ENCODE measurements at places on chromosomes 13 and 19.

GRCh38 chr19:5711713-5712161 is 8.2 kb downstream of the LONP1 start:
- no peak for DNase-seq

DNA sequence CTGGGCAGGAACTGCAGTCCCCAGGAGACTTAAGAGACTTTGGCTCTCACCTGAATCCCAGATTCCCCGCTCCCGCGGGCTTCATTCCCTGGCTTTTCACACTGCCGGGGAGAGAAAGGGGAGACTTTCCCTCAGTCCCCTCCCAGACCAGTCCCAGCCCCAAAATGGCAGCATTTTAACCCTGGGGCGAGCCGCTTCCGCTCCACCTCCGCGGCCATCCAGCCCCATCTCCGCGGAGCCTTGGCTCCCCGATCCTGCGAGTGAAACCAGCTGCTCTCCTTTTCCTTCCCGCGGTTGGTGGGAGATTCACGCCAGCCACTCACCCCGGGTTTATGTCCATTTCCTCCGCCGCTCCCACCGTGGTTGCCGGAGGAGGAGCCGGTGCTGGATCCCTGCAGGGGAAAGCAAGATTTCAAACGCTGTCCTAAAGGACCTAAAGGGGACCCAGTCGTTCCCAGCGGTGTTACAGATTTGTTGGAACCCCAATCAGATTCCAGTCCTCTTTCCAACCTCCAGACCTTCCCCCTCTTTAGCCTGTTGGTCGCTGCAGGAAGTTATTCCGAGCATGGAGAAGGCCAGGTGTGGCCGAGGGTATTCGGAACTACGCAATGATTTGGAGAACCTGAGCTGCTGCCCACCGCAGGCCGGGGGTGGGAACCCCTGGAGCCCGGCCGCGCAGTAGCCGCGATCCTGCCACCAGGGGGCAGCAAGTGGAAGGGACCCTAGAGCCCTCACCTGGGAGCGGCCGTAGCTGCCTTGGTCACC is 3.4 kb downstream of the DMKN start:
- no peak for DNase-seq

- DNase-seq: no peak
Measured at GRCh38 chr13:53020764-53021335, 7.8 kb upstream of the OLFM4 start.

DNA sequence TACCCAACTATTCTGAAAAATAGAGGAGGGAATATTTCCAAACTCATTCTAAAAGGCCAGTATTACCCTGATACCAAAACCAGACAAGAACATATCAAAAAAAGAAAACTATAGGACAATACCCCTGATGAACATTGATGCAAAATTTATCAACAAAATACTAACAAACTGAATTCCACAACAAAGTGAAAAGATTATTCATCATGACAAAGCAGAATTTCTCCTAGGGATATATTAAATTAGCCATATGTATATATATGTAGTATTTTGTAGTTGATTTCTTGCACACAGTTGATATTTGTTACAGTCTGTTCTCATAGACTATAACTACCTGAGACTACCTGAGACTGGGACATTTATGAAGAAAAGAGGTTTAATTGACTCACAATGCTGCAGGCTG is 495.0 kb upstream of the SPRY2 start:
- no peak for DNase-seq

GRCh38 chr19:52786078-52786463 is 520 bp downstream of the ZNF600 start:
- DNase-seq: no peak

DNA sequence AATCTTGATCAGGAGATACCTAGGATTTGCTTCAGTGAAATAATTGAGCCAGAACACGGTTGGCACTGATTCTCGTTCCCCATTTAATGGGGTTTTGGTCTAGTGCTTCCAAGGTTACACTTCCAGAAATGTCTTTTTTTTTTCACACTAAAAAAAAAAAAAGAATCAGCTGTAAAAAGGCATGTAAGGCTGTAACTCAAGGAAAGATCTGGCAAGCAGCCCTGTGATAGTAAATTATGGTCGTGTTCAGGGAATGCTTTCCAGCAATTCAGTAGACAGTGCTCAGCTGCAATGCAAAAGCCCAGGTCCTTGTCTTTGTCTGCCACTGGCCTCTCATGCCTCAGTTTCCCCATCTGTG is 27.2 kb upstream of the NDUFS7 start:
- no peak for DNase-seq

DNA sequence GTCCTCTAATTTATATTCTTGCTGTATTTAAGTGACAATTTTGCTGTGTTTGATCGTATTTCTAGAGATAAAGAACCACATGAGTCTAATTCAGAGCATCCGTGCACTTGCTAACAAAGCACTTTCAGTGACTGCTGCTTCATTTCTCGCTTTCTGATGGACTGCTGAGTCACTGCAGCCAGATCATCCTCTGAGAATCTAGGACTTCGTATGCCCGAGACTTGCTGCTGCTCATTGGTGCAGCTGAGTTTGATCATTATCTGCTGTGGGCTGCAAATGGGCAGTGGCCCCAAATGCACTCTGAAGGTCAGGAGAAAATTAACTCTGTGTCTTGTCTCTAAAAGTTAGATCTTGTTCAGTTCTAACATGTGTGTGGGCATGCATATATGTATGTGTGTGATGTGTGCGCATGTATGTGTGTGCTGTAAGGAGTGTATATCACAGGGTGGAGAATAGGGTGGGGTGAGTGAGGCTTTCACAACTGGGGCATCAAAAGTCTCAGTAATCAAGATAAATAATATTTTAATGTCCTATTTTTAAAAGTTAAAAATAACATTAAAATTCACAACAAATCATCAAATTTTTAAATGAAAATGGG is 342.6 kb downstream of the MTUS2 start:
- no peak for DNase-seq

DNA sequence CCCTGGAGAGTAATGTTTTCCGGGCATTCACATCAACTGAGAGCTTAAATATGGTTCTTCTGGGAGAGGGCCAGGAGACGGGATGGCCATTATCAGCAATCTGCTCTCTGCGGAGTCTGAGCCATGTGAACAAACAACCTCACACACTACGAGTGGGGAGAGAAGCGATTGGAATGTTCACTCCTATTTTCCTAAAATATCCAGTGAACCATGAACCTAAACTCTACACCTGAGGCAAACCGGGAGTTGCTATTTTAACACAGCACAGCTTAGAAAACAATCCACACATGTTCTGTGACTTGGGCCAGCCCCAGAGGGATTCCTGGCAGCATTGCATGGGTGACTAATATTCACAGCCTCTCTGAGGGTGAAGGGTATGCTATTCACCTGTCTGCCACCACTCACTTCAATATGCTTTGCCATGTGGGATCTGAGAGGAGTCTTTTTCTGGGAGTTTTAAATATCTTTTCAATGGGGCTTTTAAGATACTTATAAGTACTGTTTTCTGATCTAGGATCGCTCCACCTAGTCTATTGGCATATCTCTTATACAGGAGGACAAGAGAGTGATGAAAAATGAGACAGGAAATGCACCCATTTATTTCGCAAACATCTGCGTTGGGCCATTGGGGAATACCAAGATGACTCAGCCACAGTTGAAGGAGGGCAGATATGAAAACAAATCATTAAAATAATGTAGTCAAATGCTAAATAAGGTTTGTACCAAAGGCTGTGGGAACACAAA is 72.6 kb upstream of the SERP2 start:
- DNase-seq: peak; percentile 81

- no peak for DNase-seq
Measured at GRCh38 chr13:28325022-28325421, 169.9 kb downstream of the FLT1 start.

GRCh38 chr19:531753-532560 is at the start of gene CDC34:
CDC34 (plus strand) TSS chr19:531760; CDS start chr19:531932, 172 bp downstream.
- DNase-seq: no peak

DNA sequence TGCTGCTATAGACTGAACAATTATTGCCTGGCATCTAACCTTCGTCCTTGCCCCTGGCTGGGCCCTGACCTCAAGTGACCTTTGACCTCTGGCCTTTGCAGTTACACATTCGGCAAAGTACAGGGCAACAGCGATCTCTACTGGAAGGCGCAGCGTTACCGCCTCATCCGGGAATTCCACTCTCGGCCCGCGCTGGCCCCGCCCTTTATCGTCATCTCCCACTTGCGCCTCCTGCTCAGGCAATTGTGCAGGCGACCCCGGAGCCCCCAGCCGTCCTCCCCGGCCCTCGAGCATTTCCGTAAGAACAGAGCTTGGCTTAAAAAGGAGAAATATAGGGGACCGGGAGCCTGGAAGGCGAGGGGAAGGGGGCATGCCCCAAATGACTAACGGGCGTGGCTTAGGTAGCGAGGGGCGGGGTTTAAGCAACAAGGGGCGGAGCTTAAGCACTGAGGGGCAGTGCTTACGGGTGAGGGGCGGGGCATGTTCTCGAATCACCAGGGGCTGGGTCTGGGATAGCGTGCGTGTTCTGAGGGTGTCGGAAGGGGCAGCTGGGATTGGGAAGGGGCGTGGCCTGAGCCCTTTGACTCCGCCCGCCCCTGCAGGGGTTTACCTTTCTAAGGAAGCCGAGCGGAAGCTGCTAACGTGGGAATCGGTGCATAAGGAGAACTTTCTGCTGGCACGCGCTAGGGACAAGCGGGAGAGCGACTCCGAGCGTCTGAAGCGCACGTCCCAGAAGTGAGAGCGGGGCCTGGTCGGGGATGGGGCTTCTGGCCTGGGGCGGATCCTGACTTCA is 52.7 kb downstream of the TRPM4 start:
- no peak for DNase-seq

DNA sequence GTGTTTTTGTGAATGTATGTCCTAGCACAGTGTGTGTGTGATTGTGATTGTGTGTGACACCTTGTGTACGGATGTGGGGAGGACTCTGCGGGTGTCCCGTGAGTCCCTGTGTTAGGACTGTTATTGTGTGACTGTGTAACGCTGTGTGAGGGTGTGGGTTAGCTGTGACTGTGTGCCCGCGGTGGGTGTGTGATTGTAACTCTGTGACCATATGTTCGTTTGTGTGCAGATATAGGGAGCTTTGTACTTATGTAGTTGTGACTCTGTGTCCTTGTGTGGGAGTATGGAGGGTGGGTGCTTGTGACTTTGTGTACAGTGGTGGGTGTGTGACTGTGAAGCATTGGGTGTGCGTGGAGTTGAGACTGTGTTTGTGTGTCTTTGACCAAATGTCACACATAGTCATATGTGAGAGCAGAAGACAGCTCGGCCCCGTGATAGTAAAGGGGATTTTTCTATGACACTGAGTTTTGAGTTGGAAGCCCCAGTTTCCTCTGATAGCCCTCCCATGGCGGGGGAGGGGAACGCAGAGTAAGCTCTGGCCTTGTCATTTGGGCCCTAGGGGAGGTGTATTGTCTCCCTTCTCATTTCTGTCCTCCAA is 949 bp upstream of the ZNF260 start:
- DNase-seq: no peak

- DNase-seq: no peak
Measured at GRCh38 chr13:84870190-84870589, 929.0 kb downstream of the SLITRK6 start.

DNA sequence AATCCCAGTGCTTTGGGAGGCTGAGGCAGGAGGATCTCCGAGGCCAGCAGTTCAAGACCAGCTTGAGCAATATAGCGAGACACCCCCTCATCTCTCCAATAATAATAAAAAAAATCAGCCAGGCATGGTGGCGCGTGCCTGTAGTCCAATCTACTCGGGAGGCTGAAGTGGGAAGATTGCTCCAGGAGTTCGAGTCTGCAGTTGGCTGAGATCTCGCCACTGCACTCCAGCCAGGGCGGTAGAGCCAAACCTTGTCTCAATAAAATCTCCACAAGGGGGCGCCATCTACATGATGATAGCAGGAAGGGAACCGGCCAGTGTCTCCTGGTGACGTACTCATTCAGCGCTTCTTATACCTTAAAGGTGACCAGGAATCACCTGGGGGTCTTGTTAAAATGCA is 13.6 kb upstream of the C5AR1 start:
- peak; percentile 42 for DNase-seq

DNA sequence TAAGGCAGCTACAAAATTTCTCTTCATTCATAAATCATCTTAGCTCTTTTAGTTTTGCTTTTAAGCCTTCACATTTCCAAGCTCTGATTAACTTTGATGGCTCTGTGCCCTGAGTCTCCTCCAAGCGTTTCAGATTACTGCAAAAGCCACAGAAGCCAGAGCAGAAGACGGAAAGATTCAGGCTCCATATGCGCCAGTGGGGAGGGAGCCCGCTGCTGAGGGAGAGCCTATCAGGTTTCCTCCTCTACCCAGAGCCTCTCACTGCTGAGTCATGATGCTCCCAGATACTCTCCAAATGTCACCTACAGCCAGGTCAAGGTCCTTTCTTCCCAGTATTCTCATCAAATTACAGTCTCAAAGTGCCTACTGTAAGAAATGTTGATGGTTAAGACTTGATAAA is 193.6 kb downstream of the RAP2A start:
- DNase-seq: no peak

- no peak for DNase-seq
Measured at GRCh38 chr19:58274771-58275201, 4.0 kb upstream of the ZNF8 start.

DNA sequence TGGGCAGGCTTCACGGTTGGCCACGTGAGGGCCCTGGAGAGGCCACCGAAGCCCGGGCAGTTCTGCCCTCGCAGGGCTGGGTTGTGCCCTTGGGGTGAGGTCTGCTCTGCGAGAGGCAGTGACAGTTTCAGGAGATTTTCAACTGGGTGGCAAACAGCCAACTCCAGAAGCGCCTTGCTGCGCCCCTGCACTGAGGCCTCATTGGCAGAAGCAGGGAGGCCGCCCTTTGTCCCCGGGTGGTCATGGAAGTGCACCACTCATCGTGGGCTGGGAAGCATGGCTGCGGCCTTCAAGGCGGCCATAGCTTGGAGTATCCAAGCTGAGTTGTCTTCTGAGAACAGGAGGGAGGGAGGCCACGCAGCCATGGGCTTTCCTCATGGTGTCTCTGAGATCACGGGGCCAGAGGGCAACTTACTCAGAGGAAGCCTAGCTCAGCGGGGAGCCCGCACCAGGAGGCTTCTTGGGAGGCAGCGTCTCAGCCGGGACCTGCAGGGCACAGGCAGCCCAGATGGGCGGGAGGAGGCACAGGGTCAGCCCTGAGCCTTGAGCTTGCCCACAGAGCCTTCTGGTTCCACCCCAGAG is 14.8 kb downstream of the PLEKHJ1 start:
- no peak for DNase-seq

DNA sequence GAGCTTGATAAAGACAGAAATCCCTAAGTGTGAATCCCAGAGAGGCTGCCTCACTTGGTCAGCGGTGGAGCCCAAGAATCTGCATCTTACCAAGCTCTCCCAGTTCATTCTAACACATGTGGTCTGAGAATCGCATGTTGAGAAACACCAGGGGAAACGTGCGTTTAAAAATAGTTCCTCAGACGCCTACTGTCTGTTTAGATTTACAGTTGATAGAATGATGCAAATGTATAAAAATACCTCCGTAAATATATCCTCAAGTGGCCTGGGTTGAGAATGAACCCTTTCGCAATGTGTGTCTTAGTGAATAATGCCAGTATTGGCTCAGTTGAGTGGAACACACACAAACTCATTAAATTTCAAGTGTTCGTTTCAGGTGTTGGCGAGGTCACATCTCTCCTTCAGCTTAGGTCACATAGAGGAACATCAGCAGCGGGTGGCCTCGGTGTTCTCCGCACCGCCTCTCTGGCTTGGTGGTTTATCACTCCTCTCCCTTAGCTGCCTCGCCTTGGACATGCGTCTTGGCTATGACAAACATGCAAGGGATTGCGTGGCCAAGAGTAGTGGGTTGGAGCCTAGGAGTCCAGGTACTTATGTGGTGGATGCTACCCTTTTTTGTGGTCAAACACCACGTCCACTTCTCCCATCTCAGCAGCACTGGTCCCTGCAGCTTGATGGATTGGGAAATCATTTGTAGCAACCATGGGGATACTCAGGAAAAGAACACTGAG is 117.6 kb upstream of the SPATA13 start:
- DNase-seq: no peak

- no peak for DNase-seq
Measured at GRCh38 chr19:53953383-53953782, 9.4 kb upstream of the CACNG8 start.
